ENCODE measurements at places on chromosomes 3 and 15. TPM values are rescaled to one million over a fixed set of nuclear protein-coding genes. Genes with fewer than 3 reads are reported as not detected.

DNA sequence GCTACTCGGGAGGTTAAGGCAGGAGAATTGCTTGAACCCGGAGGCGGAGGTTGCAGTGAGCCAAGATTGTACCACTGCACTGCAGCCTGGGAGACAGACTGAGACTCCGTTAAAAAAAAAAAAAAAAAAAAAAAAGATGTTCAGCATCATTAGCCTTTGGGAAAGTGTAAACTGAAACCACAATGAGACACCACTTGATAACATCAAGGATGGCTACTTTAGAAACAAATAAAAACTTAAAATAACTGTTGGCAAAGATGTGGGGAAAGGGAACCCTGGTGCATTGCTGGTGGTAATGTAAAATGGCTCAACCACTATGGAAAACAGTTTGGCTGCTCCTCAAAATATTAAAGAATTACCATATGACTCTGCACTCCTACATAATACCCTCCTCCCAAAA is 1.9 kb downstream of the LEO1 start:
- peaks cover 27% of the 10 kb centered on the region for H3K4me1 ChIP-seq
- H3K4me3 ChIP-seq = no peak overlapping the region
- H3K27me3 ChIP-seq = no peaks in the 10 kb centered on the region
- no peak overlapping the region for H3K27ac ChIP-seq
- peaks cover 19% of the 10 kb centered on the region for H3K36me3 ChIP-seq

DNA sequence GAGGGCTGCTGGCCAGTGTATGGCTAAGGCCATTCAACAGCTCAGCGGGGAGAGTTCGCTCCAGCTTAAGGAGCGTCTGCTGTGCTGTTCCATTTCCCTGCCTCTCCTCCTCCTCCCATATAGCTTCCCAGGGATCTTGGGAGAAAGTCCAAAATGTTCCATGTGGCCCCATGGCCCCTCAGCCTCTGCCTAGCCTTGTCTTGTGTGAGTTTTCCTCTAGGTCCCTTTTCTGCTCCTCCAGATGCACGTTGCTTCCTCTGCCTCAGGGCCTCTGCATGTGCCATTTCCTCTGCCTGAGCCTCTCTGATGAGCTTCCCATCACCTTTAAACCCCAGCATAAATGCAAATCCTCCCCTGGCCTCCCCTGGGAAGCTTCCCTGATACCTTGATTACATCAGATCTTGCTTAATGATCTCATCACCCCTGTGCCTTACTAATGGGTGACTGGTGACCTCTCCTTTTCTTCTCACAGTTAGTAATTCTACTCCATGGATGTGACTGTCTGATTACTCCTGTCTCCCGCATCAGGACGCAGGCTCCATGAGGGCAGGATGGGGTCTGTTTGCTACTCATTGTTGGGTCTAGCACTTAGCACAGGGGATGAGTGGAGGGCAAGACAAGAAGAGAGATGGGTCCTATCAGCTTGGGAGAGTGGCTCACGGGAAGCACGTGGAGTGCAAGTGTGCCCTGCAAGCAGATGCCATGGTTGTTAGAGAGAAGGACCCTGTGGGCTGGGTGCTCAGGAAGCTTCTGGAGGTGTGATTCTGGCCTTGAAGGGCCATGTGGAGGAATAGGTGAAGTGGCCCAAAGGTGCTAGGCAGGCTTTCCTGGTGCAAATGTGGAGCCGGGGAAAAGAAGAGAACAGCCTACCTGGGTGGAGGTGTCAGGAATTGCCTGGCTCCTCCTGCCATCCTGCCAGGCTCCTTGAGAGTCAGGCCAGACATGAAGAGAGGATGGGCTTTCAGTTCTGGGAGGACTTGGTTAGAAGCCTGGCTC is 23.8 kb downstream of the ITGA11 start:
- peak overlapping the region; percentile 55 for H3K27ac ChIP-seq
- peak; percentile 63 for DNase-seq
- H3K27me3 ChIP-seq = no peaks in the 10 kb centered on the region
- H3K4me3 ChIP-seq = no peak overlapping the region
- H3K36me3 ChIP-seq = peaks cover 42% of the 10 kb centered on the region

Gene TM4SF18
- total RNA-seq = 3.7 TPM

- H3K27ac ChIP-seq = no peak overlapping the region
- no peaks in the 10 kb centered on the region for H3K36me3 ChIP-seq
- H3K4me1 ChIP-seq = peaks cover 3% of the 10 kb centered on the region
- peaks cover 31% of the 10 kb centered on the region for H3K27me3 ChIP-seq
These were observed 99.2 kb upstream of the TRPM1 start for GRCh38 chr15:31200735-31201151.

- no peak for DNase-seq
- H3K27ac ChIP-seq = no peak overlapping the region
- H3K4me1 ChIP-seq = no peaks in the 10 kb centered on the region
These were observed 334.4 kb downstream of the FGF12 start for GRCh38 chr3:192392986-192393385.

- H3K27me3 ChIP-seq = no peaks in the 10 kb centered on the region
- H3K27ac ChIP-seq = peak overlapping the region; percentile 86
- H3K4me1 ChIP-seq = peaks cover 66% of the 10 kb centered on the region
- DNase-seq = no peak
- H3K4me3 ChIP-seq = no peak overlapping the region
- peaks cover 7% of the 10 kb centered on the region for H3K36me3 ChIP-seq
These were observed 118.8 kb downstream of the LPP start for GRCh38 chr3:188272481-188273372.

- peak; percentile 96 for DNase-seq
- H3K4me3 ChIP-seq = peak within 1 kb of the TSS; percentile 79
- H3K27ac ChIP-seq = peak within 1 kb of the TSS; percentile 58
- H3K4me1 ChIP-seq = peaks cover 13% of the 10 kb centered on the region
These were observed at the start of gene FHIT for GRCh38 chr3:61251174-61251972. Gene FHIT, minus strand, starts transcription at chr3:61251452.

DNA sequence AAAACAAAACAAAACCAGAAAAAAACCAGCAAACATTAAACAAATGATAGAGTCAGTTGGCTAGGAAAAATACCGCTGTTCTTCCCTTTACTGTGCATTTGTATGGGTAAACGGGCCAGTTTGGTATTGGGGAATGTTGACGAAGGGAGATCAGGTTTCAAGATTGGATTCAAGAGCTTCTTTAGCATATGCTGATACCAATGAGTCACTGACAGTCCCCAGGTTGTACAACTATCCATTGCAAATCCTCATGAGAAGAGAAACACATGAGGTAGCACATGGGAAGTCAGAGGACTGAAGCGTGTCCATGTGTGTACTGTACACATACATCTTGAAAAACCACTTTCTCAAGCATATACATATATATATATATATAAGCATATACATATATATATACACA is 25.6 kb downstream of the TIGIT start:
- no peak for DNase-seq
- no peak overlapping the region for H3K4me3 ChIP-seq
